ENCODE measurements at places on chromosomes 2 and 18.
A peak's percentile ranks its signal among the peaks of the same experiment; 100 is the strongest.

GRCh38 chr2:141522048-141522447 lies 608.8 kb downstream of the LRP1B start:
- no peak for DNase-seq

DNA sequence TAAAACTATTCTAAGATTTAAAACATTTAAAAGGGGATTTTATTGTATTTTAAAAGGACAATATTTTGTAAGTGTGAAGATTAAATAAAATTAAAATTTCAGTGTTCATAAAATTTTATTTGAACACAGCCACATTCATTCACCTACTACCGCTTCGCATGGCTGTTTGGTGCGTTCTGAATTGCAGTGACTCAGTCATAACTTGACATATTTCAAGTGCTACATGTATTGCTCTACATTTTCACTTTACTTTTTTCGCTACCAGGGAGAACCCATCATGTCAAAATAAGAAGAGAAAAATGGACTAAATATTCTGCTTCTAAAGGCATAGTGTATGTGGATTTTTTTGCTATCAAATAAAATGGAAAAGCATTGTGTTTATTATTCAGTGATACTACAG lies 8.7 kb downstream of the PTH2R start:
- DNase-seq = no peak

- DNase-seq = peak; percentile 99
Measured at GRCh38 chr2:196601430-196602306, 37.8 kb upstream of the CCDC150 start.

DNA sequence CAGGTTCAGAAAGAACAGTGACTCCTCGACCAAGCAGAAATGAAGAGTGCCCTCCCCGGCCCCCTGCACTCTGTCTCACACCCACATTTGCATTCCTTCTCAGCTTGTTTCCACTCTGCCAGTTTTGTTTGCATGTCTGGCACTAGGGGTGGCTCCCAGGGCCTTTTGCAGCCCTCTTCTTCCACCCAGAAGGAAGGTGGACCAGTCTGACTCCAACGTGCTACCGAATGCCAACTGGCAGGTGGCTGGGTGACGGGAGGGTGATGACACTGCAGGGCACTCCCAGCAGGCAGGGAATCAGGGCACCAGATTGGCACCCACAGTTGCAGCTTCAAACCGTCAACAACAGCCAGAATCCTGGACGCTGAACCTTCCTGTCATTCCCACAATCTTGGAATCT lies 371.1 kb downstream of the TXNL1 start:
- no peak for DNase-seq

- peak; percentile 8 for DNase-seq
Measured at GRCh38 chr2:239359196-239359912, 41.5 kb downstream of the HDAC4 start.

- no peak for DNase-seq
Measured at GRCh38 chr18:58307441-58307840, 263.4 kb downstream of the NEDD4L start.

DNA sequence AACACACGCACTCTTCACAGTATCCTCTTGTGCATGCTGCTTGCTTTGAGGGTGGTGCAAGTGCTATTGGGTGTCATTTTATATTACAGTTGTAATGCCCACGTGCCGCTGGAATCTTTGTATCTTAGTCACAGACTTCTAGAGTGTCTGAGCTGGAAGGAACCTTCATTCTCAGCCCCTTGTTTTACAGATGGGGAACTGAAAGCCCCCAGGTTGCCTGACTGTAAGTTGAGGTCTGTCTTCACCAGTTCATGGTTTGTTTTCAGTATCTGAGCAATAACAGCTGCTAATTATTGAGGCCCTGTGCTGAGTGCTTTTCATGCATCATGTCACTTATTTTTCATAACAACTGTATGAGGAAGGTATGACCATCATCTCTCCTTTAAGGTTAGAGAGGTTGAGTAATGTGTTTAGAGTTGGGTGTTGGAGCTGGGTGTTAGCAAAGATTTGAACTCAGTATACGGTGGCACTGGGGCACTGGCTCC lies 77.0 kb downstream of the PRKCE start:
- DNase-seq = no peak

GRCh38 chr18:63440219-63440618 lies 17.9 kb upstream of the VPS4B start:
- DNase-seq = peak; percentile 36

- DNase-seq = peak; percentile 94
Measured at GRCh38 chr2:174662459-174662858, 64.9 kb upstream of the WIPF1 start.

DNA sequence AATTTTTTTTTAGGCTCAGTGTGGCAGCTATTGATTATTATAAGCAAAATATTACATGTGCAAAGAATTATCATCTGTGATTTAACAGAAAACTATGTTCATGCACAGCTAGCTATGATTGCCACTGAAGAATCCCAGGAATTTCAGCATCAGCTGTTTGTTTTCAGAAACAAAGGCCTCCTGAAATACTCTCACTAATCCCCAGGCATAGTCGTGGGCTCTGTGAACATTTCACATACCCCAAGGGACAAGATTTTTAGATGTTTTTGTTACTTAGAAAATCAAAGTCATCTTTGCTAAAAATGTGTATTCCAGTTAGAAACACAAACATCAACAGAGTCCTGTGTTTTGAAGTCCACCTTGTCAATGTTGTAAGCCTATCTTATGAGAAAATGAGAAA lies 156.1 kb downstream of the MYO1B start:
- peak; percentile 87 for DNase-seq

DNA sequence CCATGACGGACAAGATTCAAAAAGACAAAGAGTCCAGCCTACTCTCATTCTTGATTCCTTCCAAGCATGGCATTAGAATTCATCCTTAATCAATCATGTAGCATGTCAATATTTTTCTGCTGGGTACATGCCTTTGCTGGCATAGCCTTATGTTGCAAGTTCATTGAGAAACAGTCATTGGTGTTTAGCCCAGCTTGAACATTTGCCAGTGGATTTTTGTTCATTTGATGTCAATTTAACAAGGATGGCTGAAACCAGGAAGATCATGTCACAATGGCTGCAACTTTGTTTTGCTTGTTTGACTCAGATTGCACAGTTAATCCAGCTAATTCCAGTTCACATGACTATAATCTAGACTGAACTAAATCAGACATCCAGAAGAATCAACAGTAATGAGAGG lies 1132.2 kb downstream of the LRP1B start:
- DNase-seq = peak; percentile 19

- peak; percentile 14 for DNase-seq
Measured at GRCh38 chr18:13070460-13070859, 79.3 kb downstream of the CEP192 start.

GRCh38 chr2:179671043-179671981 lies 190.1 kb downstream of the ZNF385B start:
- no peak for DNase-seq

DNA sequence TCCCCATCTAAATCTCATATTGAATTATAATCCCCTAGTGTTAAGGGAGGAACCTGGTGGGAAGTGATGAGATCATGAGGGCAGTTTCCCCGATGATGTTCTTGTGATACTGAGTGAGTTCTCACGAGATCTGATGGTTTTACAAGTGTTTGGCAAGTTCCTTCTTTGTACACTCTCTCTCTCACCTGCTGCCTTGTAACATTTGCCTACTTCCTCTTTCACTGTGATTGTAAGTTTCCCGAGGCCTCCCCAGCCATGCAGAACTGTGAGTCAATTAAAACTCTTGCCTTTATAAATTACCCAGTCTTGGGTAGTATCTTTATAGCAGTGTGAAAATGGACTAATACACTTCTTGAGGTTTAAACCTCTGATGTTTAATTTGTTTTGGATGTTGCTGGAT lies 177.5 kb downstream of the CD8B2 start:
- no peak for DNase-seq

DNA sequence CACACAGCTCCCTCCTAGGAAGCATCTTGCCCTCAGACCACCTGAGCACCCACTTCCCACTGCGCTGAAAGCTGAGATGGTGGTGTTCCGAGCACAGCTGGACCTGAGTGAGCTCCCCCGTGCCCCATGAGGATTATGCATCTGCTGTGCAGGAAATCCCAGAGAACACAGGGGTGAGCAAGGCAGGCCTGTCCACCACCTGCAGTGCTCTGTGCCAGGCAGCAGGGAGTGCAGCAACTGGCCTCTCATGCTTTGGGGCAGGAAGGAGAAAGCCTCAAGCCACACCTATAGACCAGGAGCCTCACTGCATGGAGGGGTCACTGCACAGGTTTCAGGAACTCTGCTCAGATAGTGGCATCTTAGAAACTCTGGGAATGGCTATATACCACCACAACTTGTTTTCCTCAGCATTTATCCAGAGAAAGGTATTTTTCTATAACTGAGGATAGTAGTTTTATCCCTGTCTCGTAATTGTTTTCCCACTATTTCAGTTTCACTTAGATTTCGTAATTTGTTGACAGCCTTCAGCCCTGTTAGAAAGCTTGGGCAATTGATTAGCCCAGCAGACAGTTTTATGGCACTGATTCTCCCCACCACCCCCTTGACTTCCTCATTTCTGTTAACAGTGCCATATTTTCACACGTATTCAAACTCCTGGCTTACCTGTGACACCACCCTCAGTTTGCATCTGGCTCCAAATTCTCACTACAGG lies 144.3 kb upstream of the DAPL1 start:
- no peak for DNase-seq

DNA sequence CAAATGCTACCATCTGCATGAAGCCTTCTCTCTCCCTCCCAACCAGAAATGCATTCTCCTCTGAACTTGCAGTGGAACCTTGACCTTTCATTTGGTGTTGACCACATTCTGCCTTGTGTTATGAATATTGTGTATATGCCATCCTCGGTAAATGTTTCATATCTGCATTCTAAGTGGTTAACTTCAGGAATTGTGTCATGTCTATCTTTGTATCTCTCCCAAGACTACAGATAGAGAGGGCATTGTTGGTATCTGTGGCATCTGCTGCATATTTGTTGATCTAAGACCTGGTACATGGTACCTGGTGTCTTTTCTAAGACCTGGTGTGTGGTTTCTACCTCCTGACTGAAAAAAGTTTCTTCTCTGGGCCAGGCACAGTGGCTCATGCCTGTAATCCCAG lies 34.0 kb downstream of the CASP10 start:
- no peak for DNase-seq

- DNase-seq = peak; percentile 88
Measured at GRCh38 chr2:235171550-235172031, 219.8 kb downstream of the SH3BP4 start.

- DNase-seq = no peak
Measured at GRCh38 chr2:29417630-29418029, 302.4 kb downstream of the CLIP4 start.

GRCh38 chr2:229348128-229348527 lies 77.0 kb upstream of the PID1 start:
- no peak for DNase-seq

- no peak for DNase-seq
Measured at GRCh38 chr18:2654928-2655177, 673 bp upstream of the SMCHD1 start.

- DNase-seq = no peak
Measured at GRCh38 chr2:100527440-100528015, 35.3 kb upstream of the PDCL3 start.

GRCh38 chr18:55503167-55503820 lies 84.7 kb downstream of the TCF4 start:
- DNase-seq = no peak

DNA sequence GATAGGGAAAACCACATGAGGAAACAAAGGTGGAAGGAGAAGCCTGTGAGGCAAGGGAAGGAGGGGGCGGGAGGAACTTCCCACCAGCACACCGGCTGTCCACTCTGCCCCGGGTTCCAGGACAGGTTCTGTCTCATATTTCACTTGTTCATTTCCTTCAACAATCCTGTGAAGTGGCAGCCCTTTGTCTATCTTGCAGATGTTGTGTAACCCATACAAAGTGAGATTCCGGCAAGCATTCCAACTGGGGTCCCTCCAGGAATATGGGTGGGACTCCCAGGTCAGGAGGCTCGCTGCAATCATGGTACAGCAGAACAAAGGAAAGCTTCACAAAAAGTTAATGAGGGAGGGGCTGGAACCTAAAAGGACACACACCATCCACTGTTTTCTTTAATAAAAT lies 271.3 kb upstream of the PXDN start:
- DNase-seq = no peak

All from fibroblast of skin of back (primary cell).